Urinary bladder (tissue), 4 donors: ENCODE measurements at places on chromosomes 3 and 15. TPM values are rescaled to one million over a fixed set of nuclear protein-coding genes. Genes with fewer than 3 reads are reported as not detected.

GRCh38 chr3:36893826-36894225, 51.0 kb downstream of the TRANK1 start:
- DNase-seq: no peak

GRCh38 chr3:193271101-193271840, 30.2 kb downstream of the PLAAT1 start:
- DNase-seq: no peak

DNA sequence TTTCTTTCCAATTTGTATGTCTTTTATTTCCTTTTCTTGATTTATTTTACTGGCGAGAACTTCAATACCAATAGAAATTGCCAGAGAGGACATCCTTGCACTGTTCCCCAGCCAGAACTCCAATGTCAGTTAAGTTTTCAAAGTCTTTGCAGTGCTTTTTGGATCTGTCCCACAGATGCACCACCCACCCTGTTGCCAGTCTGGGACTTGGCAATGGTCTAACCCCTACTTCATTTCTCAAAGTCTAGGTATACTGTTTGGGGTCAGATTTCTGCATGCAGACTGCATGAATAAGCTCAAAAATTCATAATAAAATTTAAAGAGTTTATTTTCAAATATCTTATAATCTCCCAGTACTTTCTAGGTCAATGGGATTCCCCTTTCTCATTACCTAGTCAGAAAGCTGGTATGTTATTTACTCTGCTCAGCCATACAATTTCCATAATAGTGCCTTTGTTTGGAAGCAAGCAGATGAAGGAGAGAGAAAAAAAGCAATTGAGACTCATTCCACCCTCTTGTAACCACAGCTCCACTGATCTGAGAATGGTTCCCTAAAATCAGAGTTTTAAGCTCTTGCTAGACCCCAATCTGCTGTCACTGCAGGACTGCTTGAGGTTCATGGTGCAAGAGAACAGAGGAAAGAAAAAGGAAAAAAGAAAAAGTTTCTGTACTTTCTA, 125.9 kb upstream of the PLXND1 start:
- DNase-seq: no peak

GRCh38 chr15:55824857-55825613, 82.1 kb upstream of the PRTG start:
- DNase-seq: no peak

- no peak for DNase-seq
Measured at GRCh38 chr3:194720048-194720447, 34.4 kb downstream of the FAM43A start.

DNA sequence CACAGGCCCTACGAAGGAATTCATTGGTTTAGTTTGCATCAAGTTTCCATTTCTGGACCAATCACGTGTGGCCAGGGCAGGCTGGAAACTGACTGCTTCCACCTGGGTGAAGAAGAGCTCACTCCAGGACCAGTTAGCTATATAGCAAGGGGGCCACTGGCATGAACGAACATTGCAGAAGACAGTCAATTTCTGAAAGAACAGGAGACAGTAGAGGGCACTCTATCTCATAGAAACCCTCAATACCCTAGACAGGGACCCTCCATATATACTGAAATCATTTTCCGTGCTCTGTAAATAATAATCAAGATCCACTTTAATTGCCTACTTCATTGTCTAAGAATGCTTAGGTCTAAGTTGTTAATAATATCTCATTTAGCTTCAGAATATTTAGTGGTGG, 215.6 kb downstream of the CADPS start:
- no peak for DNase-seq

DNA sequence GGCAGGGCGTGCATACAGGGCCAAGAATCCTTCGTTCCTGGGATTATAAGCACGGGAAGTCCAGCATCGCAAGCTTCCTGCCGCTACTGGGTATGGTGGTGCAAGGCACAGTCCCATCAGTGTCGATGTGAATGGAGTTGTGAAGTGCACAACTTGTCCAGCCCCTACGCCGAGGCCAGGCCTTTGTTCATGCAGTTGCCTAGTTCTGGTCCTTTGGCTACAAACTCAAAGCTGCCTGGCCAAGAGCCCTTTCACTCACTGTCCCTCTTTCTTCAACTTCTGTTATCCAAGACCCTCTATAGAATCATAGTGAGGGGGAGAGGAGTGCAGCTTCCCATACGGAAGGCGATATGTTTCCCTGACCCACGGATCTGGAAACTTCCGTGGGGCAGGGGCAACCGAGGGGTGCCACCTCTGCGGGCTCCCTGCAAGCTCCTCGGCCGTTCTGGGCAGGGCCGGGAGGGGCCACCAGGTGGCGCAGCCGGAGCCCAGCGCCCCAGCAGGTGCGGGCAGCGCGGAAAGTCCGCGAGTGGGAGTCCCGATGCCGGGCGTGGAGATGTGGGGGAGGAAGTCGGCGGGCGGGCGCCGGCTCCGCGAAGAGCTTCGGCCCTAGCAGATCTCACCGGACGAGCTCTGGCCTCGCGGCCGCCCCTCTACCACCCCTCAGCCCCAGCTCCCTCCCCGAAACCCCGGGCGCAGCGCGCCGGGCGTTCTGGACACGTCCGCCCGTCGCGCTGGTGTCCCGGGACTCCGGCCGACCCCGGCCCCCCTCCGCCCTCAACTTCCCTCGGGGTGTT, 693 bp downstream of the RASGRP1 start:
- no peak for DNase-seq

GRCh38 chr15:62306851-62307504, 141.9 kb upstream of the C2CD4B start:
- no peak for DNase-seq

The RBPMS2 gene
- total RNA-seq: 4.0 TPM

The CATSPER2 gene
- 4.7 TPM for total RNA-seq

The U2SURP gene
- 204 TPM for total RNA-seq

The SLC12A8 gene
- 2.9 TPM for total RNA-seq

The CFAP100 gene
- not detected for total RNA-seq

The NKIRAS1 gene
- 17.1 TPM for total RNA-seq

The RGMA gene
- total RNA-seq: 3.4 TPM

The TMC3 gene
- 0.95 TPM for total RNA-seq
